Chondrocyte (in vitro differentiated cells): ENCODE measurements at places on chromosomes 6 and 20. TPM values are rescaled to one million over a fixed set of nuclear protein-coding genes. Genes with fewer than 3 reads are reported as not detected.

GRCh38 chr6:35203680-35204079 is 10.1 kb upstream of the SCUBE3 start:
- peaks cover 3% of the 10 kb centered on the region for H3K4me1 ChIP-seq
- no peak for DNase-seq
- peaks cover 8% of the 10 kb centered on the region for H3K27me3 ChIP-seq

The CALHM4 gene
- not detected in 3 replicates for total RNA-seq

- H3K4me3 ChIP-seq = no peak overlapping the region
- no peaks in the 10 kb centered on the region for H3K27me3 ChIP-seq
- no peak for DNase-seq
- H3K36me3 ChIP-seq = peaks cover 3% of the 10 kb centered on the region
Observed at GRCh38 chr20:58817748-58818147, 33.0 kb downstream of the GNAS-AS1 start.

DNA sequence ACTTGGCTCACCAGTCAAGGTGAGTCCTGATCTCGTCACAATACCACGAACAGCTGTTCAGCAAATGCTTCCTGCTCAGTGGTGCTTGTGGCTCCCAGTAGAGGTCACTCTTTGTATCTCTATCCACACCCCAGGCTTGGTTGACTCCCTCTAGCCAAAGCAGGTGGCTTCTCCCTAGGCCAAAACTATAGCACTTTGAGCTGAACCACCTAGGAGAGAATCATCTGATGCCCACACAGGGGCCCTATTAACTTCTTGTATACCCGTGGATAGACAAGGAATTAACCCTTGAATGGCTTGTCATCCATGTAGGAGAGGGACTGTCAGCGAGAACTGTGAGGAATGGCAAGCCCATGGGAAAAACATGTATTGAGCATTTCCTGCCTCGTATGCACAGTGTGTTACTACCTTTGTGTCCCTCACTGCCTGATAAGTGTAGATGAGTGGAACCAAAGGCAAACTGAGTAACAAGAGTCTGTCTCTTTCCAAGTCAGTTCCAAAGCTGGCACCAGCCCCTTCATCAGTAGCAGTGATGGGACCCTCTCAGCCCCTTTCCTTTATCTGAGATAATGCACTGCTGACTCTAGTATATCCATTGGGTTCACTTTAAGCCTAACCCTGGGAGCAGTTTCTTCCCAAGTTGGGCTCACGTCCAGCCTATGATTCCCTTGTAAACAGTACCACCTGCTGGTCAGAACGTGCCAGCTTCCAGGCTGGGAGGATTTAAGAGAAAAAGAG is 42.5 kb downstream of the EIF2S2 start:
- H3K27ac ChIP-seq = peak overlapping the region; percentile 29
- H3K4me1 ChIP-seq = peaks cover 35% of the 10 kb centered on the region
- H3K36me3 ChIP-seq = peaks cover 6% of the 10 kb centered on the region
- H3K4me3 ChIP-seq = no peak overlapping the region
- DNase-seq = no peak

GRCh38 chr6:118963003-118963402 is 28.0 kb upstream of the MCM9 start:
- no peak for DNase-seq
- no peak overlapping the region for H3K4me3 ChIP-seq
- H3K27me3 ChIP-seq = no peaks in the 10 kb centered on the region
- H3K36me3 ChIP-seq = no peaks in the 10 kb centered on the region

- no peak overlapping the region for H3K27ac ChIP-seq
- H3K4me3 ChIP-seq = no peak overlapping the region
Observed at GRCh38 chr6:108710030-108710429, 138.2 kb upstream of the ARMC2 start.

DNA sequence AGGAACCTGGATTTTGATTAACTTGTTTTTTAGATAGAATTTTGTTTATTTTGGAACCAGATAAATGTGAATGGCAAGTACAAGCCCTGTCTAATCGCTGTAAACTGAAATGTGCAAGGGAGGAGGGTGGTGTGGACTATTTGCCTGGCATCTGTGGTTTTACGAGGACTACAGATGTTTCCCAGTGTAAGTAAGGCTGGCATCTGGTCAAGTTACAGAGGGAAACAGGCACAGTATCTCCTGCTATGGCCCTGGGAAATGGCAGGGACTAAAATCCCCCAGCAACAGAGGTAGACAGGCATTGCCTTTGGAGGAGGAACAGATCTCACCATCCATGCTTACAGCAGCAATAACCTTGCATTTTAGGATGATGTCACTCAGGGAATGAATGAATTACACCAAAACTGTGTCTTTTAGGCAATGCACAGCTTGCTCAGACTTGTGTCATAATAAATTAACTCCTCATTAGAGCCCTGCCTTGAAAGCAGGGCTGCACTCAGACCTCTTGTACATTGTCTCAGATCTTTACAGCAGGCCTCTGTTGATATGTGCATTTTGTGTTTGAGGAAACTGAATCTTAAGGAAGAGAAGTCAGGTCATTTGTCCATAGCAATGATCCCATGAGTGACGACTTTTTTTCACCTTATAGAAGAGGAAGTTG is 96.2 kb downstream of the TCP11 start:
- peak overlapping the region; percentile 74 for H3K27ac ChIP-seq
- no peak for DNase-seq
- no peak overlapping the region for H3K4me3 ChIP-seq
- no peaks in the 10 kb centered on the region for H3K27me3 ChIP-seq

The TMEM244 gene
- total RNA-seq = not detected in 3 replicates

DNA sequence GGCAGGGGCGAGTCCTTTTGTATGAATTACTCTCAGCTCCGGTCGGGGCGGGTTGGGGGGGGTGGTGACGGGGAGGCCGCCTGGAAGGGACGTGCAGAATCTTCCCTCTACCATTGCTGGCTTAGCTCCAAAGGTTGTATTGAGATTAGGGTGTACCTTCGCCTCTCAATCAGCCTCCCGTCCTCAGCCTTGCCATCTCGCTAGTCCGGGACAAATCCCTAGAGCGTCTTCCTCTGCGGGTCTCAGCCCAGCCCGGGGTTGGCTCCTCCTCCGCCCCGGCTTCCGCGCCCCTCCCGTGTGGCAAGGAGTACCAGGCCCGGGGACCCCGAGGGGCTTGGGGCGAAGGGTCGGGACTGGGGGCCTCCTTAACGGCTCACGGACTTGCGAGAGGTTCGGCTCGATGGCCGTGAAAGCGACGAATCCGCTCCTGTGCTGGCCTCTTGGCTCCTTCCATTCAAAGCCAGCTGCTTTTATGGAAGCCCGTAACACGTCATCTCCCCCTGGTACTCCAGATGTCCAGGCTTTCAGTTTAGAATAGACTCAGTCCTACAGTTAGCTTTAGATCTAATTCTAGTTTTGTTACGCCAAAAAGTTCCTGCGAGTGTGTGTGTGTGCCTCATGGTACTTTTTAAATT is 636 bp upstream of the EEF1A1 start:
- peak overlapping the region; percentile 93 for H3K4me3 ChIP-seq
- peaks cover 39% of the 10 kb centered on the region for H3K36me3 ChIP-seq
- peak overlapping the region; percentile 98 for H3K27ac ChIP-seq
- H3K4me1 ChIP-seq = peaks cover 50% of the 10 kb centered on the region
- DNase-seq = peak; percentile 93

The PI3 gene
- total RNA-seq = not detected in 3 replicates

The TP53TG5 gene
- total RNA-seq = not detected in 3 replicates

- DNase-seq = no peak
- no peak overlapping the region for H3K27ac ChIP-seq
- no peaks in the 10 kb centered on the region for H3K27me3 ChIP-seq
- H3K4me3 ChIP-seq = no peak overlapping the region
- H3K4me1 ChIP-seq = peaks cover 5% of the 10 kb centered on the region
Observed at GRCh38 chr6:140915103-140915502, 1217.6 kb upstream of the GJE1 start.

- H3K4me3 ChIP-seq = no peak overlapping the region
- no peak for DNase-seq
- peaks cover 5% of the 10 kb centered on the region for H3K4me1 ChIP-seq
- no peaks in the 10 kb centered on the region for H3K27me3 ChIP-seq
- no peak overlapping the region for H3K27ac ChIP-seq
- peaks cover 3% of the 10 kb centered on the region for H3K36me3 ChIP-seq
Observed at GRCh38 chr6:165045631-165046030, 263.8 kb downstream of the C6orf118 start.

DNA sequence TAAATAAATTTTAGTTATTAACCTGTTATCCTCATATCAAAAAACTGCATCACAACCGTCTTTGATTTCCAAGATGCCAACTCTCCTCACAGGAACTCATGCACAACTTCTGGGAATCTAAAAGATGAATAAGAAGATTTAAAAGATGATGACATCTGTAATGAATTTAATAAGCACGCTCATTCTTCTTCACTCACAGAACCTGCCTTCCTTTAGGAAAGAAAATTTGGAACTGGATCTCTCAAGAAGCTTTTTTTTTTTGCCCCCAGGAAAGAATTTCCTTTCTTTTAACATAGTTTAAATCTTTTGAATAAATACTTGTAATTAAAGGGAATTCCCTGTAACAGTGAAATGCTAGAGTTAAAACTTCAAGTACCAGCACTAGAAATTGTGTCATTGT is 161.5 kb downstream of the HIVEP2 start:
- H3K27ac ChIP-seq = no peak overlapping the region
- peaks cover 23% of the 10 kb centered on the region for H3K4me1 ChIP-seq
- H3K4me3 ChIP-seq = no peak overlapping the region
- no peaks in the 10 kb centered on the region for H3K36me3 ChIP-seq
- DNase-seq = no peak
- no peaks in the 10 kb centered on the region for H3K27me3 ChIP-seq

DNA sequence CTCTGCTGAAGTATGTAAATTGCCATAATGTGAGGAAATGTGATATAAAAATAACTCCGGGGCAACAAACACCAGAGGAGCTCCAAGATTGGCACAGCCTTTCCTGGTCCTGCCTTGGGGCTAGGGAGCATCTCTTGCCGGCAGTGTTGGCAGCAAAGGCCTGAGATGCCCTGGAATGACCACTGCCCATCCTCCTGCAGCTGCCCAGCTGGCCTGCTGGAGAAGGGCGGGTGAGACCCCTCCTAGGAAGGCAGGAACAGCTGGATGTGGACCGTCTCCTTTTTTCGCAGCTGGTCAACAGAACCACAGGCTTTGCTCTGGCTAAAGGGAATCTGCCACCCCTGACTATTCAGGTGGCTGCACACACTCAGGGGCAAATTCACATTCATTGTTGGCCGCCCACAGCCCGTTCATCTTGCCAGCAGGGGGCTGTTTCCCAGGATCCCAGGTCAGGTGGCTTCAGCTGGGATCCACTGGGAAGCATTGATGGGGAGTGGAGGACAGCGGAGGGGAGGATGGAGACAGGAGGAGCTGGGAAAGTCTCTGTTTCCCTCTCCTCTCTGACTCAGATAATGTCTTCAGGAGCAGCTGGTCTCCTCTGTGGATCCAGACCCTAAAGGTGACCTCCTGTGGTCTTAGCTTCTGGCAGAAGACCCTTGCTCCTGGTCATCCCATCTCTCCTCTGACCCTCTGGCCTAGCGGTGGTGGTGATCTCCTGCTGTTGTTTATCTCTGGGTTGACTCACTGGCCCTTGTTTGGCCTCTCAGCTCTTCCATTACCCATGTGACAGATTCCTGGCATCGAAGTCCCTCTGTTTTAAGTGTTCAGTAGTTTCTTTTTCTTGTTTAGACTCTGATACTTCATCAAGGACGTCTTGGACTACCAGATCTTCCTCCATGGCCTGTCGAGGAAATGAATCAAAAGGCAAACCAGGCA is 336.7 kb downstream of the DHX35 start:
- H3K27ac ChIP-seq = no peak overlapping the region
- H3K36me3 ChIP-seq = no peaks in the 10 kb centered on the region

The SLC35D3 gene
- not detected in 3 replicates for total RNA-seq

- H3K4me3 ChIP-seq = no peak overlapping the region
- H3K36me3 ChIP-seq = no peaks in the 10 kb centered on the region
- no peaks in the 10 kb centered on the region for H3K4me1 ChIP-seq
- no peak overlapping the region for H3K27ac ChIP-seq
- no peak for DNase-seq
Observed at GRCh38 chr20:18091623-18092022, 33.9 kb upstream of the OVOL2 start.

The MUCL3 gene
- 0.07 TPM in 1 of 3 replicates, not detected in the others for total RNA-seq

DNA sequence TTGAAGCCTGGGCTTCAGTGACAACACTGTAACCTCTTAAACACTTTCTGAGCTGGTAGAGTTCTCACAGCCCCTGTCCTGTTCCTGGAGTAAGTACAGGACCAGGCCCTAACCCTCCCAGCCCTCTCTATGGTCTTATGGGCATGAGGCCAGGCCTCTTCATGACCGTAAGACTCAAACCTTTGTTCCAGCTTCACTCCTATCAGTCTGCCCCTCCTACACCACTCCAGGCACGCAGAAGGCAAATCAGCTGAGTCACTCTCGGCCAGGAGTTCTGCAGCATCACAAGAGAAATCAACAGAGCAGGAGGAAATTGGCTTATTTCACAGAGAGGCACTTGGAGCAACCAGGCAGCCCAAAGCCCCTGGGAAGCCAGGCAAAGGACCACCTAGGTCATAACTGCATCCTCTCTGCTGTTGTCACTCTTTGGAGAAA is 25.3 kb upstream of the CHD6 start:
- H3K36me3 ChIP-seq = no peaks in the 10 kb centered on the region
- H3K4me3 ChIP-seq = no peak overlapping the region
- H3K27me3 ChIP-seq = peaks cover 33% of the 10 kb centered on the region

The ACTL10 gene
- 0.60 to 2.5 TPM (median 2.3 TPM) in 3 replicates for total RNA-seq

DNA sequence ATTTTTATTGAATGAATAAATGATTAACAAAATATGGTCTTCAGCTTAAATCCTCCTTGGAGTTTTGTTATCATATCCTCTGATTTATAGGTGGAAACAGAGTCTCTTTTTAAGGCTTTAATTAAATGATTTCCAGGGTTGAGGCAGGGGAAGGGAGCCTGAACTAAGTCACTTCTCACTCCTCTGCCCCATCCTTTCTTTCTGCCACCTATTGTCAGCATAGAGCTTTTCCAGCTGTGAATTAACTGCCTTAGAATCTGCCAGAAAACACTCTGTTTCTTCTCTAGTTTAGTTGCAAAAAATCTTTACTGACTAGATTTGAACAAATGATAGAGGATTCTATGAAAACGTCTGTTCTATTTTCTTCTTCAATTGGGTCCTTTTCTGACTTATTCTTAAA is 9.8 kb downstream of the OGFRL1 start:
- peaks cover 14% of the 10 kb centered on the region for H3K4me1 ChIP-seq
- peaks cover 5% of the 10 kb centered on the region for H3K36me3 ChIP-seq
- H3K27me3 ChIP-seq = no peaks in the 10 kb centered on the region
- no peak overlapping the region for H3K4me3 ChIP-seq
- H3K27ac ChIP-seq = no peak overlapping the region

DNA sequence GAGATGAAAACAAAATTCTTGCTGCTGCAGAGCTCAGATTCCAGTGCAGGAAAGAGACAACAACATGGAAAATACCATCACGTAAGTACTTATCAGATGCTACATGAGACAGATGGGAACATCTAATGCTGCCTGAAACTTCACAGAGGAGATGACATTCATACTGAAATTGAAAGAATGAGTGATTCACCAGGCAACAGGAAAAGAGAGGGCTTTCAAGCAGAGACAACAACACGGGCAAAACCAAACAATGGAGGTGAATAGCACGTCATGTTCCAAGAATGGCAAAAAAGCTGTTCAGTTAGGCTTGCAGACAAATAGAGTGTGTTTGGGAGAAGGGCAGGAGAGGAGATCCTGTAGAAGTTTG is 39.3 kb downstream of the GTF2H5 start:
- H3K4me3 ChIP-seq = no peak overlapping the region
- no peak for DNase-seq
- H3K4me1 ChIP-seq = peaks cover 22% of the 10 kb centered on the region
